Upper lobe of left lung (tissue), 6 donors: ENCODE measurements at places on chromosomes 13 and 19. TPM values are rescaled to one million over a fixed set of nuclear protein-coding genes. Genes with fewer than 3 reads are reported as not detected.

GRCh38 chr13:106530171-106530851, 5.2 kb downstream of the EFNB2 start:
- DNase-seq: peak; percentile 46

DNA sequence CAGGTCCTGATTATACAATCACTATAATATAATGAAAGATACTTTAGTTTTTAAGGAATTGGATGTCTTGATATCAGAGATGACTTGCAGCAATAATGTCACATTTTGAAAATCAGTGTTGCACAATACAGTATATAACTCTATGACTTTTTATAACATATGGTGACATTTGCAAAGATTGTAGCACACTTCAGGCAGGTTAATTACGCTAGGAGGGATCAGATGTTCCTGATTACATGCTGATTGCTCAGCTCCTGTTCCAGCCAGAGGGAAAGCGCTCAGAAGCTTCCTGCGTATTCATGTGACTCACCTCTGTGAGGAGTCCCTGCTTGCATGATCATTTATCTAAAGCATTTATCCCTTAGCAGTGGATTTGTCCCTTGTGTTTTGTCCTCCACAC, 265.6 kb downstream of the GPC5 start:
- DNase-seq: no peak

GRCh38 chr13:21698817-21699679, 28.2 kb downstream of the FGF9 start:
- DNase-seq: peak; percentile 47

The EPS8L1 gene
- total RNA-seq: 40.0 TPM

The EHD2 gene
- total RNA-seq: 80.7 TPM

The CDX2 gene
- not detected for total RNA-seq

GRCh38 chr19:32471095-32471494, 65.5 kb downstream of the DPY19L3 start:
- no peak for DNase-seq

The ZNF44 gene
- total RNA-seq: 17.5 TPM

The VSIG10L gene
- 6.5 TPM for total RNA-seq

DNA sequence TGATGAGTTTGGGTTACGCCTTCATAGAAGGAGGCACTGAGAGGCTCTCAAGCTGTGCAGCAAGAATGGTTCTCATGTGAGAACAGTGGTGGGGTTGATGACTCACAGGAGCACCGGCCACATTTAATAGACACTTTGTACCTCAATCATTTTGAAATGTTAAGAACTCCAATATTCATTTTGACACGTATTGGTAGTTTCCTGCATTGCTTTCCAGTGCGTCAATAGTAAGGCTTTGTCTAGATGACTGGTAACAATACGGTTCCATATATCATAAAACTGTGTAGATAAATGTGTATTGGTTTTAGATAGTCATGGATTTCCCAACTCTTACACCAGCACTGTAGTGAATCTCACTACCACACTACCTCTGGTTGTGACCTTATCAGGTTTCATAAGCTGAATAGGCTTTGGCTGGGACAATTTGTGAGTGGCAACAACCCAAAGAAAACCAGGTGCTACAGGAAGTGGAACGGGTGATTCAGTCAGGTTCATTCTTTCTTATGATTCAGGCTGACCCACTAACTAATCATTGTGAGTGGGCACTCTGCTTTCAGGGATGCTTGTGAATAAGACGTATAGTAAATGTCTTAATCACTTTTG, 362.6 kb downstream of the KLF5 start:
- no peak for DNase-seq

DNA sequence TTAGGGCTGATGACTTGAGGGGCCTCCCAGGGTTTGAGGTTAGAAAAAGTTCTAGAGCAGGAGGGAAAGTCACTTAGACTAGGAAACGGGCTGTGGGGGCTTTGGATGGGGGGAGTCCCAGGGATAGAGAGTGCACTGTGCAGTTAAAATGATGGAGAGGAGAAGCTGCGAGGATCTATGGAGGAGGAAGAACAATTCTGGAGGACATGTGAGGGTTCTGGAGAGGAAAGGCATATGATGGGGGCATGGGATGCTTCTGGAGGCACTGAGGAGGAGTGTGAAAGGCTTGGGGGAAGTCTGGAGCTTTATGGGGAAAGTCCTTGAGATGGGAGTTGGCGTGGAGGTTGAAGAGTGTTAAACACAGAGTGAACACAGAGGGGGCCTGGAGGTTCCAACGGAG, 2.2 kb downstream of the KCNC3 start:
- no peak for DNase-seq
